CD4-positive, alpha-beta T cell treated with Interferon gamma for 1 hour (primary cell): ENCODE measurements at places on chromosomes 6 and 20.

DNA sequence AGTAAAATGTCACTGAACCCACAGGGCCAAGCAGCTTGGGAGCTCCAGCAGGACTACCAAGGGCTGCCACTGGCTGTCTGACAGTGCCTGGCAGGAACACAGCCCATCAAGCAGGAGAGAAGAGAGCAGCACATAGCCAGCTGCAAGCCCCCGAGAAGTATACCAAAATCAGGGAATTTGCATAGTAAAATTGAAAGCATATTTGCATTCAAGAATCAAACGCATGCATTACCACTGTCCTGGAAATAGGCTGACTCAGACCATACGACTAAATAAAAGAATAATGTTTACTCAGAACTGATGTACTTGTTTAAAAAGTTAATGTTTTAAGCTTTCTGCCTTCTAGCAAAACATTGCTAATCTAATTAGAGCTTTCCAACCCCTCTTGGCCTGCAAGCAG lies 298.1 kb downstream of the TFAP2B start:
- DNase-seq = no peak

DNA sequence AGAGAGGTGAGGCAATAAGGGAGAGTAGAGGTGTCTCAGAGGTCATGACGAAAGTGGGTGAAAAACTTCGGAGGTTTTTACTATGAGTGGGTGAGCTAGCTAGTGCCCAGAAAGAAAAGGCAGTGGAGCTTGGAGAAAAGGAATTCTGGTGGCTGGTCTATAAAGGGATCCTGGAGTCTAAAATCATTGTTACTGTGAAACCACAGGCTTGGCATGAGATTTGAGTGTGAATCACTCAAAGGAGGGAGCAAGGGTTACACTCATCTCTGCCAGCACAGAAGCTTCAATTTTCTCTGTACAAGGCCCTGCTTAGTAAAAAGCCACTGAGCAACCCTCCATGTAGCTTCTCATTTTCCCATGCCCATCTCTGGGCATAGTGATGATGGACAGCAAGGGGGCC lies 47.5 kb downstream of the CD83 start:
- no peak for DNase-seq

- no peak for DNase-seq
These were observed 65.2 kb downstream of the PPP1R14C start for GRCh38 chr6:150207931-150208570.

DNA sequence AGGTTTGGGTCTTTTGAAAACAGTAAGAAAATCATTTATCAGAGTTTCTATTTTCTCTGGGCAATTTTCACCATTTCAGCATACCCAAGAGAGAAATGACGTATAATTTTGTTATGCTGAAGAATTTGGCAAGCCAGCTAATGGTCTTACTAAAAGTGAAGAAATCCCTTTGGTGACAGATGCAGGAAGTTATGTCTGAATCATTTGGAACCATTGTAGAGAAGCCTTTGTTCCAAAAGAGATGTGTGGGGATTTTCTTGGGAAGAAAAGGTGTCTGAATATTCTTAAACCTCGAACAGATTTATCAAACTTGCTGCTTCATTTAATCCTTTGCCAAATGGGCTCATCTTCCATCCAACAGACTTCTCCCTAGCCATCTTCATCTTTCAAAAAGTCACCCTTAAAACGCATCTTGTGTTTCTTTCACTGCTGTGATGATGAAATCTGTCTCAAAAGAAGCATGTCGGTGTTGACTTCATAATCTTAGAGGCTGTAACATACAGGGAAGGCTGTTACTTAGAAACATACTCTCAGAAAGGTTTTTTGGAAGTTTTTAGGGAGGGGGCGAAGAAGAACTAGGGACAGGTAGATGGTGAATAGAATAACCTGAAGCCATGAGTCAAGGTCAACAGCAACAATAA lies 39.5 kb downstream of the CITED2 start:
- no peak for DNase-seq

GRCh38 chr20:44187772-44188709 lies 1.1 kb upstream of the JPH2 start:
- DNase-seq = no peak

DNA sequence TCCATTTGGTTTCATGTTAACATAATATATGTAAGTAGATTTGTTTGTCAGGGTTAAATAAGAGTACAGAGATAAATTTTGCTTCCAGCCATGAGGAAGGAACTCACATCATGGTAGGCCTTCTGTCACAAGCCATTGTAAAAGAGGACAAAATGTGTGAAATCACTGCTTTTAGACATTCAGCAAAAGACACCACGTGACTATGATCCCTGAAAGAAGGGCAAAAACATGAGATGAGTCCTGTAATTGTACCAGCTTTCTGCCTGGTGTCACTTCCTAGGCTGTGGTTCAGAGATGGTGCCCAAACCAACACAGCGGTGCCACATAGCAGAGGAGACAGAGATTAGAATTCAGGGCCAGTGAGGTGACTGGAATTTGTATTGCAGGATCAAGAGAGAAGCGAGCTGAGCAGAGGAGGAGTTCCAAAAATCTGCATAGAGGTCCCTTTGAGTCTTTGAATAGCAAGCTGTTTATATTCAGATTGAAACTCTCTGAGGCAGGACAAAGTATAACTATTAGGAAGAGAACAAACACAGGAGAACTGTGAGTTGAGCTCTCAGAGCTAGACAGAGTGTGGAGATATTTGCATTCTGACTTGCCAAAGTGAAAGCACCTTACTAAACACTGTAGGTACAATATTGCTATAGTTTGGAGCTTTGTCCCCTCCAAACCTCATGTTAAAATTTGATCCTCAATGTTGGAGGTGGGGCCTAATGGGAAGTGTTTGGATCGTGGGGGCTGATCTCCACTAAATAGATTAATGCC lies 52.6 kb upstream of the PDE7B start:
- DNase-seq = no peak

DNA sequence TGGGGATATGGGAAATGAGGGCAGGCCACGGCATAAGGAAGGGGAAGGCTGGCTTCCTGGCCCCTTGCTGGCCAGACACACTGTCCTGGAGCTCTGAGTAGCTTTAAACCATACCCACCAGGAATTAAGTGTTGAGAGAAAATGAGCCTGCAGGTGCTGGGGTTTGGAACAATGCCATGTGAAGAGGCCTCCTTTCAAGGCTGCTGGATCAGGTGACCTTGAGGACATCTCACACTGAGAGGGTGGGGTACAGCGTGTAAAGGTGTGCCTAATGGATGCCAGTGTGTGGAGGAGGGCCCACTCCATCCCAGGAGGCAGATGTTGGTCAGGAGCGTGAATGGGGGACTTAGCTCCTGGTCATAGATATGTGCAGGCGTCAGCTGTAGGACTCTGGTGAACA lies 74.8 kb upstream of the MLN start:
- no peak for DNase-seq

DNA sequence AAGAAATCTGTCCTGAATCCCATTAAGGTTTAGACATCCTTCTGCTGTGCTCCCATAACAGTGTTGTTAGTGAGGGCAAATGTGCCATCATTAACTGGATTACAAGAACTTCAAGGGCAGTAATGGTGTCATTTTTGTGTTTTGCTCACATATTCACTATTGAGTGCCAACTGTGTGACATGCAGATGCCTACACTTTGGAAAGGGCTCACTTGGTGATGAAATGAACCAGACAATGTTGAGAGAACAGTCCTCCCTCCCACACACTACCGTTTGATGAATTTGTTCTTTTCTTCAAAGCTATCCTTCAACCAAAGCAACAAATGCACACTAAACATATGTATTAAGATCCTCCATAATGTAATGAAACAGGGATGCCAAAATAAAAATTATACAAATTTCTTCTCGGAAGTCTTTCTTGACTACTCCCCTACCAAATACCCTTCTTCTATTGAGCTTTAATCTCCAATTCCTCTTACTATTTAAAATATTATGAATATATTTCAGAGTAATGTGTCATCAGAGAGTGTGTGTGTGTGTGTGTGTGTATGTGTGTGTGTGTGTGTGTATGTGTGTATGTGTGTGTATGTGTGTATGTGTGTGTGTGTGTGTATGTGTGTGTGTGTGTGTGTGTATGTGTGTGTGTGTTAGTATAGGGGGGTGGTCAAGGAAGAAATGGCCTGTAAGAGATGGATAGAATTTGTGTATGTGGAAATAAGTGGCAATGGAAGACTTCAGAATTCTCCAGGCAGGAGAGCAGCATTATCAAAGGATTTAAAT lies 92.3 kb upstream of the ENPP5 start:
- DNase-seq = no peak

GRCh38 chr6:55584654-55585354 lies 5.8 kb upstream of the HMGCLL1 start:
- DNase-seq = no peak

DNA sequence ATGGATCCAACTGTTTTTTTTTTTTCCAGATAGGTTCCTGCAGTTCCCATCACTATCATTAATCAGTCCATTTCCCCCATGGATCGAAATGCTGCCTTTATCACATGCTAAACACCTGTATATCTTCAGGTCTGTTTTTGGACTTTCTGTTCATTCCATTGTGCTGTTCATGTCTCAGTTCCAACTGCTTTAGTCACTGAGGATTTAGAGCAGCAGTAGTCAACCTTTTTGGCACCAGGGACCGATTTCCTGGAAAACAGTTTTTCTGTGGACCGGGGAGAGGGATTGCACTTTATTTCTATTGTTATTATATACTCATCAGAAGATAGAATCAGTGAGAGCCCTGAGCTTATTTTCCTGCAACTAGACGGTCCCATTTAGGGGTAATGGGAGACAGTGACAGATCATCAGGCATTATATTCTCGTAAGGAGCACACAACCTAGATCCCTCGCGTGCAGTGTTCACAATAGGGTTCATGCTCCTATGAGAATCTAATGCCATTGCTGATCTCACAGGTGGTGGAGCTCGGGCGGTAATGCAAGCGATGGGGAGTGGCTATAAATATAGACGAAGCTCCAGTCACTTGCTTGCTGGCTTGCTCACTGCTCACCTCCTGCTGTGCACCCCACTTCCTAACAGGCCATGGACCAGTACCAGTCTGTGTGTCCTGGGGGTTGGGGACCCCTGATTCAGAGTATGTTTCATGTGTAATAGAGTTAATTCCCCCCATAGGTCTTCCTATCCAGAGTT lies 46.0 kb downstream of the CAP2 start:
- no peak for DNase-seq

DNA sequence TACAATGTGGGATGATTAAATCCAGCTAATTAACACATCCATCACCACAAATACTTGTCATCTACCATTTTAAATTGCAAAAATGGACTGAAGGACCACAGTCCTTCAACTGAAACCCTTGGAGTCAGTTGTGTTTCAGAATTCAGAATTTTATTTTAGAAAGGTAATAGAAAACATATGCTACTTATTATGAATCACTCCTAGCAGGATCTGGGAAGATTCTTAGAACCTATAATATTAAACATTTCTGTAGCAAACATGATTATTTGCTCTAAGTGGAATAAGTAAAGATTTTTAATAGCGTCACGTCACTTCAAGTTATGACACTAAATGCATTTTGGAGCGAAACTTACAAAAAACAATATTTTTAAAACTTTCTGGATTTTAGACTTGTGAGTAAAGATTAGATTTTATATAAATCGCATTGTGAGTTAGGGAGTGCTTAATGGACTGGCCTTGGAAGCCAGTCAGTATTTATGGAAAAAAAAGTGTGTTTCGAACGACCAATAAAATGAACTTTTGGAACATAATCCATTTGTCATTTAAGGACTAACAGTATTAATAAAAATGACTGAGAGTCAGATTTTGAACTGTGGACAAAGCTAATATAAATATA lies 71.8 kb upstream of the PHACTR2 start:
- no peak for DNase-seq

DNA sequence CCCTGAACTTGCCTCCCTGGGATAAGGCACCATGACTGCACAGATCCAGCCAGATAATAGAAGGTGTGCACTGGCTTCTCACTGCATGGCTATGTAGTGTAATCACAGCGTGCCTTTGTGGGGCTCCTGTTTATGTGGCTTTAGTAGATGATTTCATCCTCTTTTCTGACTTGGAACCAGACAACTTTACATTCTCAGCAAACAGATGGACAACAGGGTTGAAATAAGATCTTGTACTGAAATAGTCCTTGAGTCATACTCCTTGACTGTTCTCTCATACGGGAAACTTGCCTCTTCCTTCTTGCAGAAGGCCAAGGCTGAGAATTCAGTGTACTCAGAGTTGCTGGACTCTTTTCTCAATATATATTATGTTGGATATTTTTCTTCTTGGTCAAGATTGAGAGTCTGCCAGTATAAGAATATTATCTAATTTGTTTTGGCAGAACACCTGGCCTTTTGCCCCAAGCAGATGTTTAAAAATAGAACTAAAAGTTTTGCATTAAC lies 25.0 kb upstream of the RNF144B start:
- DNase-seq = no peak

- DNase-seq = no peak
These were observed at the start of gene PAK5 for GRCh38 chr20:9838378-9839295. TSS of gene PAK5 (minus strand) at chr20:9839076. CDS start at chr20:9644328, 194,748 bp downstream.

GRCh38 chr6:158910484-158911440 lies 89.2 kb downstream of the RSPH3 start:
- DNase-seq = peak; percentile 5

GRCh38 chr20:2236256-2236655 lies 59.5 kb upstream of the TGM3 start:
- no peak for DNase-seq

- DNase-seq = peak; percentile 82
These were observed 620 bp downstream of the HIVEP1 start for GRCh38 chr6:12012558-12013306.

DNA sequence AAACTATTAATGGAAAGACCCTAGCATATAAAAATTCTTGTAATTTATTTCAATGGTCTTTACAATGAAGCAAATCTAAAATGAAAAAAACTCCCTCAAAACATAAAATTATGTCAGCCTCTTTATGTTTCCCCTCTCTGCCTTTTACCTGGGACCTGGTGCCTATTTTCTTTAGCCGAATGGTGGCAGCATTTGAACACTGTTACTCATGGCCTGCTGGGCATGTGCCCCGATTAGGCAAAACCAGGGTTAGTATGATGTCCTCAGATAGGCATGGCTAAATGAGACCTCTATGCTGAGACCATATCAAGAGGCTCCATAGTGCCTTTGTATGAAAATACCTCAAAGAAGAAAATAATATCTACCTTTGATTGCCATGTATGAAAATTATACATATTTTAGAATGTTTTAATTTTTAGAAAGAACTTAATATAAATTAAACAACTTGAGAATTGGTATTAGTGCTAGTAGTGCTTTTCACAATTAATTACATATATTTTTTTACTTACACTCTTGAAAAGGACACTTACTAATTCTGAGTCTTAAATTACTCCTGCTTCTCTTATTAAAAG lies 22.5 kb upstream of the C6orf58 start:
- no peak for DNase-seq

- DNase-seq = no peak
These were observed 111.5 kb upstream of the KCNG1 start for GRCh38 chr20:51134405-51134804.
